ENCODE measurements at places on chromosomes 12 and 14.

GRCh38 chr12:124780336-124780735 lies 83.3 kb downstream of the SCARB1 start:
- DNase-seq = no peak

GRCh38 chr14:61130512-61131260 lies 149.6 kb downstream of the SLC38A6 start:
- DNase-seq = no peak

DNA sequence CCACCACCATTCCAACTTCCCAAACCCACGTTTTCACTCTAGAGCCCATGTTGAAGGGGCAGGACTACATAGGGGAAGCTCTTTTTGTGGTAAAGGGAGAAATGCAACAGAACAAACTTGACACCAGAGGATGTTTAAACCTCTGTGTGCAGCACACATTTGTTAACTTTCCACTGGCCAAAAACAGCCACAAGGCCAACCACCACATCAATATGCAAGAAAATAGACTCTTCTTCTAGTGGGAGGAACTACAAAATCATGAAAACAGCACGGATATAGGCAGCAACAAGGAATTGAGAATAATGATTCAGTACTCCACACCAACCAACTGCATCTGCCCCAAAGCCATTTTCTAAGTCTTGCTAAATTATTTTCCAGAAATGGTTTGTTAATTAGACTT lies 66.3 kb upstream of the CEP83 start:
- no peak for DNase-seq

DNA sequence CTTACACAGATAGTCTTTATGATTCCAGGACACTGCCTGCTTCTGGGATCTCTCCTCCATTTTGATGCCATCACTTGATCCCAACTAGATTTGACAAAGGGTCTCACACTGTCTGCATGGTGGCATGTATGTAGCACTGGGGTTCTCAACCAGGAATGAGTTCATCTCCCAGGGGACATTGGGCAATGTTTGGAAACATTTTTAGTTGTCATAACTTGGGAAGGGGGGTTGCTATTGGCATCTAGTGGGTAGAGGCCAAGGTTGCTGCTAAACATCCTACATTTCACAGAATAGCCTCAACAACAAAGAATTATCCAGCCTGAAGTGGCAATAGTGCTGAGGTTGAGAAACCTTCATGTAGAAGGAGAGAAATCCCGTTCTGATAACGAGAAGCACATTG lies 376.2 kb downstream of the DPF3 start:
- DNase-seq = no peak

DNA sequence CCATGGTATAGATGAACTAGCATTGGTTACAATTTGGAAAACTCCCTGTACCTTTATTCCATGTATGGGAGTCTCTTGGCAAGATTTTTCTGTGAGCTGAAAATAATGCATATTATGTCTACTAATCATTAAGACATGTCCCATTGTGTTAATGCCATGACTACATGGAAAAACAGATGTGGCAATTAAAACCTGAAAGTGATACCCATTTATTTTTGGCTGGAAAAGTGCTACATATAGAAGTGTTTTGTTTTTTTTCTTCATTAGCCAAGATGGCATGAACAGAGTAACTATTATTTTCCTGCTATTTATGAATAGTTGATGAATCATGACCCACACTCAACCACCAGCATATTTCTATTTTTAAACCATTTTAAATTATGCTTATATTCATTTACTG lies 58.2 kb downstream of the ALG10B start:
- no peak for DNase-seq

All from CD4-positive, alpha-beta T cell treated with Interleukin-17A for 4 hours (primary cell).